Mesothelial cell of epicardium (in vitro differentiated cells): ENCODE measurements at places on chromosomes 11 and 22.

DNA sequence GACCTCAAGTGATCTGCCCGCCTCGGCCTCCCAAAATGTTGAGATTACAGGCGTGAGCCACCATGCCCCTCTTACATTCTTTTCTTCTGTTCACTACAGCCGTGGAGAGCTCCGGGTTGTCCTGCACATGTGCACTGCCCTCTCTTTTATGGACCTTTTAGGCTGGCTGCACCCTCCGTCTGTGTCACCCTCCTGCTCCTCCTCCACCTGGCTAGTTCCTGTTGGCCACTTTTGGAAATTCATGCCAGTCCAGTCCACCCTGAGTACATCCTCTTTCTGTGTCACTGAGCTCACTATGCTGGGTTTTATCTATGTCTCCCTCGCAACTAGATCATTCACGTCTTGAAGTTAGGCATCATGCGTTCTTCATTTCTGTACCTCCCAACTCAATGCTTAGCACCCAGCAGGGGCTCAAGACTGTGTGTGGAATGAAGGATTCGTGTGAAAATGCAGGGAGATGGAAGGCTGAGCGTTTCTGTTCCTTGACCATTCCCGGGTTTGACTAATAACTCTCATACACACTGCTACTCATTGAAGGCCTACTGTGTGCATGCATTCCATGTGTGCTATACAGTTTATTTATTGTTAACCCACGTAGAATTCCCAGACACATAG, 60.6 kb downstream of the PTPRJ start:
- DNase-seq: no peak

DNA sequence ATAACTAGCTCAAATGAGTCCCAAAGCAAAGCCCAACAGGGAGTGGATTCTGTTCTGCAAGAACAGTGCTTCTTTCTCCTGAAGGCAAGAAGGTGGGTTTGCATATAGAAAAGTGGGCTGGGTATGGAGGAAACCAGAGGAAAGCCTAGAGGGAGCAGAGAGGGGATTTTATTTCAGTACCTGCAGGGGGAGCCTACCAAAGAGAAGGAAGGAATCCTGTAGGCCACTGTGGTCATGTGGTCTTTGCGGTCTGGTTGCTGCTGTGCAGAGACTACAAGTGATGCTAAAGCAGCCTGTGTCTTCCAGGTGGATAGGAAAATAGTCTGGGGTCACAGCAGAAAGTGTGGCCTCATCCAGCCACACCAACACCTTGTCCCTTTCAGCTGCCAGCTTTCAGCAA, 33.2 kb upstream of the ZBTB16 start:
- no peak for DNase-seq

- DNase-seq: no peak
These were observed 15.2 kb upstream of the LDHA start for GRCh38 chr11:18379201-18379600.

- DNase-seq: no peak
These were observed 39.3 kb downstream of the EFCAB6 start for GRCh38 chr22:43772831-43773230.

DNA sequence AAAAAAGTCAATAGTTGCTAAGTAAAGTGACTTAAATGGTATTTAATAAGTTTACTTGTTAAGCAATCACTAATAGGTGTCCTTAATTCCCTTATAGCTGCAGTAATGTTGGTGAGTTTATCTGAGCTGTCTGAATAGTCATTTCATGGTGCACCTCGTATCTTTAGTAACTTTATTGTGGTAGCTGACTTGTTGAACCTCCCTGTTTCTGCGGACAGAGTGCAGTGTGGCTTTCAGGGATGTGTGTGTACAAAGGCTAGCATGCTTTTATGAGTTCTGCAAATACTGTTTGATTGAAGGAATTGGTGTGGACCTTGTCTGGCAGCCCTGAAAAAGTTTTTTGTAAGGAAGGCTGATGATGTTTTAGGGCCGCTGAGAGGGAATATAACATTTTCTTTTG, 2.6 kb downstream of the ZNRF3 start:
- DNase-seq: no peak

DNA sequence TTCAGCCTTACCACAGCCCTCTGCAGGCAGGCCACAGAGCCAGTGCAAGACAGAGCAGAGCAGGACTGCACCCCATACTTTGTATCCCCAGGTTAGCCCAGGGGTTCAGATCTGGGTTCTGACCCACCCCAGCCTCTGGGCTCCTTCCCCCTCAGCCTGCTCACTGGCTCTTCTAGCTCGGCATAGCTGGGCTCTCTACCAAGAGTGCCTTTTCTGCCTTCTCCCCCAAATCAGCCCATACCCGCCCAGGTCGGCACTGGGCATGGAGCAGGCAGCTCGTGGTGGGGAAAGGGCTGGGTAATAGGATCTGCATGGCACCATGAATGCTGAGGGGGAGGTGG, 8.3 kb downstream of the RELT start:
- DNase-seq: no peak

- no peak for DNase-seq
These were observed 704.8 kb downstream of the DLG2 start for GRCh38 chr11:84922212-84922805.

DNA sequence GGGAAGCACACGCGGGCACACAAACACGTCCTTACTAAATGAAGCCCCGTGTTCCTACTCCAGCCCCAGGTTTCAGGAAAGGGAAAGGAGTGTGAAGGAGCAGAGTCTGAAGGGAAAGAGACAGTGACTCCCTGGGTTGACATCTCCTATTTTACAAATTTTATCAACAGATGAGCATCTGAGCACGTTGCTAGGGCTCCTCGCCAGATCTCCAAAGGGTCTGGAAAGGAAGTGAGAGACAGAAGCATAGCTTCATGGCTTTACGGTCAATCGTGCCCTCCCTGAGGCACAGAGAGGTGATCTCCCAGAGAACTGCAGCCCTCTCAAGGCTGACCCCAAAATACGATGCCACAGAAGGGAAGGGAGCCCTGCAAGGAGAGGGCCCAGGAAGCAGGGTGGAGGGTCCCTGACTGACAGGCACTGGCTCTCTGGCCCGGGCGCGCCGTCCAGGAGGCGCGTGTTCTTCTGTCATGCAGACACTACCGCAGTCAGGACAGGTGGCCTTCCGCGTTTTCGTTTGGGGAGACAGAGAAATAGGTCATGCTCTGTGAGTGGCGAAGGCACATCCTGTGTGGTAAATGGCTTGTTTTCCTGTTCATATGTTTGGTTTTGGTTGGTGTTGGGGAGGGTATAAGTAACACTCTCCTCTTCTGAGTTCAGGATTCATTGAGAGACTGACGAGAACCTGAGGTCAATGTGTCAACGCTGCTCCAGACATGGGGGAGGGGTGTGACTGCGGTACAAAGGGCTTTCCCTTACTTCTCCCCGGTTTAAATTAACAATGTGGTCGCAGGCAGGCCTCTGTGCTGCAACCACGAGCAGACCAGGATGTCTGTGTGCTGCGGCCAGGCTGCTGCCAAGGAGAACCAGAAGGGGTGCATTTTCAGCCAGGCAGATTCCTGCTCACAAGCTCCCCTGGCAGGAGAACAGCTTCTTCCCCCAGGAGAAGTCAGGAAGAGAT, 813.3 kb downstream of the OPCML start:
- DNase-seq: no peak

GRCh38 chr11:94768602-94769541, 716 bp downstream of the AMOTL1 start:
- peak; percentile 69 for DNase-seq

- no peak for DNase-seq
These were observed 7.3 kb downstream of the TCN2 start for GRCh38 chr22:30614268-30614667.

- no peak for DNase-seq
These were observed 273.2 kb downstream of the KIRREL3 start for GRCh38 chr11:126727381-126727780.

- DNase-seq: no peak
These were observed 71.4 kb downstream of the PIWIL3 start for GRCh38 chr22:24703101-24703500.

GRCh38 chr11:119635776-119636175, 93.2 kb downstream of the NECTIN1 start:
- no peak for DNase-seq

DNA sequence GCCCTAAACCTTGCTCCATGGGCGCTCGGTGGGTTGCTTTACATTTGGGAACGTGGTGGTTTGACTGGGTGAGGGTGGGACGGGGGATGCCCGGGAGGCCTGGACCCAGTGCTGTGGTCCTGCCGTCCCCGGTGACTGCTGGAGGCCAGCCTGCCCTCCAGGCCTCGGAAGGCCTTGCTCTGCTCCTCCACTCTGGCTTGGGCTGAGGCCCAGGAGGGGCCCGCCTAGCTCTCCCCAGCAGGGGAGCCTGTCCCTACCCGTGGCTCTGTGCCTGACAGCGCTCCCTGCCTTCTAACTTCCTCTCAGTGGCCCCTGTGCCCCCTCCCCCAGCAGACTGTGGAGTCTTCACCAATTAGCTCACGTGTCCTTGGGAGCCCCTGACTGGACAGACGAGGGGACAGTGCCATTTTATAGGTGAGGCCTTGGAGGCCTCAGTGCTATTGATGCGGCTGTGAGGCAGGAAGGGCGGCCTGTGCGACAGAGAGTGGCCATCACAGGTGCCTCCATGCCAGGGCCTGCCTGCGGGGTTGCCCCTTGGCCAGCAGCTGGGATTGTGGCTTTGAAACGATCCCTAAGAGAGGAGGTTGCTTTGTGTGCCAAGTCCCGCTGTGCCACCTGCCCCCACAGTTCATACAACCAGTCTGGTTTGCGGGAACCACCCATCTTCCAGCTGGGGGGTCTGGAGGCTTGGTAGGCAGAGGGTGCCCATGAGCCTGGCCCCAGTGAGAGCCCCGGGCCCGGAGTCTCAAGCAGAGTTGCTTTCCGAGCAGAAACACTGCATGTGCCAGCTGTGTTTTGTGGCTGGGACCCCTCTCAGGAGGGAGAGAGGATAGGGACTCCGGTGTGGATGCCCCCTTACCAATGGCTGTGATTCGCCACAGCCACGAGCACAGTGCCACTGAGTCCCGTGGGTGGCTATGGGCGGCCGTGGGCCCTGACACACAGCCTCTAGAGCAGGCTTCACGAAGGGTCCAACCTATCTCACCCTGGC, 17.7 kb downstream of the TPCN2 start:
- DNase-seq: no peak

DNA sequence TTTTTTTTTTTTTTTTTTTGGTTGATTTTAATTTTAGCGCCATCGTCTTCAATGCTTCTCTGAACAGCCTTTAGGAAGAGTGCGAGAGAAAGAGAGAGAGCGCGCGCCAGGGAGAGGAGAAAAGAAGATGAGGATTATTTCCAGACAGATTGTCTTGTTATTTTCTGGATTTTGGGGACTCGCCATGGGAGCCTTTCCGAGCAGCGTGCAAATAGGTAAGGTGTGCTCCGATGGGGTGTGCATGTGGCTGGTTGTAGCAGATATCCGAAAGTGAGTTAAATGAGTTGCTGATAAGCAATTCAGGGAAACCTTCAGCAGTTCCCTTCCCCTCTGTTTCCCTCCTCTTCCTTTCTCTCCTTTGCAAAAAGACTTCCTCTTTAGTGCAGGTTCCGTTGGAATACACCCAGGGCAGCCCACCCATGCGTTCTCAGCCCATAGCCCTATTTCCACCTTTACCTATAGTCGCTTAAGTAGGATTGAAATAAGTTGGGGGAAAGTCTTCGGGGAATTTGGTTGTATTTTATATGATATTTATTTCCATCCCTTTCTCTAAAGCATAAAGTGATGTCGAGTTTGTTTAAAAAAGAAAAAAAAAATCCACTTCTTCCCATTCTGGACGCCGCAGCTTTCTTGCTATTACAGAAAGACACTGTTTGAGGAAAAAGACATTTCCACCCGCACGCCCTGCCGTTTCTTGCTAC, 1.1 kb downstream of the GRIA4 start:
- no peak for DNase-seq

- no peak for DNase-seq
These were observed 345.1 kb upstream of the C11orf87 start for GRCh38 chr11:109076870-109077269.

DNA sequence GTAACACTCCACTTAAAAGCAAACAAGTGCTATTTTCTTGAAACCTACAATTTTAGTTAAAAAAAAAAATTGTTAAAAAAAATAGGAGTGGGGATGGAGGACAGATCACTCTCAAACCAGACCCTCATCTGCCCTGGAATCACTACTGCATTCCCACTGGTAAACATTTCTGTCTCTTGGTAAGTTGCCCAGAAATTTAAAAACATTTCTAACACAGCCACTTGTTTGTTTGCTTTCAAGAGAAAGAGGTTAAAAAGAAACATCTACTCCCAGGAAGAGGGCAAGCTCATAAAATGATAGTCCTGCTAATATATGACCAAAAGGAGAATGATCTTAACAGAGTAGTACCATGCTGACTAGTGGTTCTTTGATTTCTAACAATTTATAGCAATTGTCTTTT, 83.3 kb downstream of the SGSM3 start:
- no peak for DNase-seq

- no peak for DNase-seq
These were observed 181.8 kb downstream of the BARX2 start for GRCh38 chr11:129557421-129557820.

DNA sequence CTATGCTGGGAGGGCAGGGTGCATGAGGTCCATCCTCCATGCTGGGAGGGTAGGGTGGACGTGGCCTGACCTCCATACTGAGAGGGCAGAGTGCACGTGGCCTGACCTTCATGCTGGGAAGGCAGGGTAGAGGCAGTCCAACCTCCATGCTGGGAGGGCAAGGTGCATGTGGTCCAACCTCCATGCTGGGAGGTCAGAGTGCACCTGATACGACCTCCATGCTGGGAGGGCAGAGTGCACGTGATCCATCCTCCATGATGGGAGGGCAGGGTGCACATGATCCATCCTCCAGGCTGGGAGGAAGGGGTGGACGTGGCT, 622.2 kb downstream of the BRD1 start:
- peak; percentile 13 for DNase-seq

- DNase-seq: no peak
These were observed 96.3 kb downstream of the PAX6 start for GRCh38 chr11:31714840-31715239.

DNA sequence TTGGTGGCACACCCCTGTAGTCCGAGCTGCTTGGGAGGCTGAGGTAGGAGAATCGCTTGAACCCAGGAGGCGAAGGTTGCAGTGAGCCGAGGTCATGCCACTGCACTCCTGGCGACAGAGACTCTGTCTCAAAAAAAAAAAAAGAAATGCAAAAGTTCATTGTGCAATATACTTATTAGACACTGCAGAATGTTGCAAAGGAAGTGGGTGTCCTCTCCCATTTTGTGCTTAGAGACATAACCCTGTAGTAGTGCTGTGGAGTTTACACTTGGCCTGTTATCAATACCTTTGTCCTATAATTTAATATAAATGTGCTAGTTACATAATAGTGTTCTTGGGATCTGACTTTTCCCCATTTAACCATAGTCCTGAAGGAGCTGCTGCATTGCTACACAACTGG, 9.4 kb downstream of the BCL2L13 start:
- no peak for DNase-seq
